ENCODE measurements at places on chromosomes 1 and 21.

GRCh38 chr1:201557572-201557958 lies 18.6 kb downstream of the NAV1 start:
- DNase-seq = no peak

DNA sequence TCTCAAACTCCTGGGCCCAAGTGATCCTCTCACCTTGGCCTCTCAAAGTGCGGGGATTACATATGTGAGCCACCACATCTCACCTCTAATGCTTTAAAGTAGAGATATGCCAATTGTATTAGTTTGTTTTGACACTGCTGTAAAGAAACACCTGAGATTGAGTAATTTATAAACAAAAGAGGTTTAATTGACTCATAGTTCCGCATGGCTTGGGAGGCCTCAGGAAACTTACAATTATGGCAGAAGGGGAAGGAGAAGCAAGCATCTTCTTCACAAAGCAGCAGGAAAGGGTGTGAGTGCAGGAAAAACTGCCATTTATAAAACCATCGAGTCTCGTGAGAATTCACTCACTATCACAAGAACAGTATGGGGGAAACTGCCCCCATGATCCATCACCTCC lies 3.5 kb upstream of the MYCL start:
- DNase-seq = no peak

DNA sequence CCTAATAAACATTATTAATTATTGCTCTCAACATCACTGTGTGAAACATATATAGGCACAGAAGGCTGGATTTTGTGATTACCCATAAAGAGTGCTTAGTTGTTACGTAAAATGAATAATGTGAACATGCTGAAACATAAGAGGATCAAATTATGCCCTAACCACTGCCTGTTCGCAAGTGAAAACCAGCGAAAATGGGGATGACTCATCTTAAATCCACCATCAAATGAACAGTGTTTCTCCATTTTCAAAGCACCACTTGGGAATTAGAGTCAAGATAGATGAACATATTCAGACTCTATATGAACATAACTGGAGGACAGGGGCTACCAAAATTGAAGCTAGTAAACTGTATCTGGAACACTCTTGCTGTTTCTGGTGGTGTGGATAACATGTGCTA lies 386.2 kb downstream of the HHIPL2 start:
- no peak for DNase-seq

DNA sequence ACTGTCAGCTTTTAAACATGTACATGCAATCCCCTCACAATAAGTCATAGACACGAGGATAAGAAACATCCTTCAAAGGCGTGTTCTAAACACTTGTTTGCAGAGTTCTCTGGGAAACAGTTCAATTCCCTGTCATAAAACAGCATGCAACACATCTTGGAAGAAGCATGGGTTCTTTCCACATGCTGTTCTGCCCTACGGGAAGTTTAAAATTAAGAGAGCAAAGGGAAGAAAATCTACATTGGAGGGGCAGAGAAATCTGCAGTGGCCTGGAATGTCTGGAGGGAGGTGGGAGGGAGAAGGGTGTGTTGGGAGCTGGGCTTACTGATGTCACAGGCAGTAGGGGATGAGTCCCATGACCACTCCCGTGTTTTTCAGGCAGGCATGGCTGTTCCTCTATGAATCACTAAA lies 98.3 kb upstream of the SLC2A1 start:
- no peak for DNase-seq

- no peak for DNase-seq
Observed at GRCh38 chr1:15680561-15681348, 3.4 kb upstream of the PLEKHM2 start.

DNA sequence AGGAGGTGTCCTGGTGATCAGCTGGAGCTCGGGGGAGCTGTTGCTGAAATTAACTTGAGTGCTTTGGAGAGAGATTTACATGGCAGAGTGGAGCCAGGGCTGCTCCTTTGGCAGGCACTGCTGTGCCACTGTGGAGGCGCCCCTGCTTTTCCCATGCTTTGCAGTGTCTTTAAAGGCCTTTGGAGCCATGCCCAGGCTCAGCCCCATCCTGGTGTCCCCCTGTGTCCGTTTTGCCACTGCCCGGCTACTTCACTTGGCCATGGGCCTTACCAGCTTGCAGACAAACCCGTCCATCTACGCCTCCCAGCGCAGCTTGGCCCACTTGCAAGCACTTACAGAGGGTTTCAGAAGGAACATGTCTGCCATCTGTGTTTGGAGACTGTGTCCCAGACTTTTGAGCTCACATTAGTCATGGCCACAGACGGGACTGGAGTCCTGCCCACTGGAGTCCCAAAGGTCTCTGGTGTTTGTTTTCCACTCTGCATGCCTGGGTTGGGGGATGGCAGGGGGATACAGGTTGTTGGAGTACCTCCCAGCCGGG lies 18.2 kb upstream of the LAMTOR5 start:
- no peak for DNase-seq

GRCh38 chr1:42433369-42433768 lies 22.5 kb downstream of the ZMYND12 start:
- no peak for DNase-seq

- DNase-seq = no peak
Observed at GRCh38 chr1:32609180-32609579, 41.2 kb downstream of the ZBTB8OS start.

GRCh38 chr1:206774093-206774492 lies 1.8 kb upstream of the IL10 start:
- peak; percentile 55 for DNase-seq

DNA sequence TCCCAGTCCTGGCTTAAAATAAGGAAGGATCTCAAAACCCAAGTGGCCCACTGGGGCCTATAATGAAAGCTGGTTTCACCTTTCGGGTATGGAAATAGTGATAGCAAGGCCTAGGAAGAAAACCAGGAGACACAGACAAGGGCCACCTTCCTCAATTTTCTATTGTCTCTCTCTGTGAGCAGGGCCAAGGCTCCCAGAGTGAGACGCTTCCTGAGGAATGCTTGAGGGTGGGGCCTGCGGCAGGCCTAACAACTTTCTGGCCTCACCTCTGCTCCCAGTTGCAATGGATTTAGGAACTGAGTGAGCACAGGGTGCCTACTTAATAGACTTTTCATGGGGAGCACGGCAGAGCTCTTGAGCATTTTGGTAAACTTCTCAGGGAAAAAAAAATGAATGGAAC lies 300.9 kb downstream of the ASTN1 start:
- DNase-seq = no peak

GRCh38 chr1:80384083-80384830 lies 1377.7 kb upstream of the ADGRL4 start:
- DNase-seq = no peak

- no peak for DNase-seq
Observed at GRCh38 chr1:201503397-201504176, 3.3 kb downstream of the CSRP1 start.

DNA sequence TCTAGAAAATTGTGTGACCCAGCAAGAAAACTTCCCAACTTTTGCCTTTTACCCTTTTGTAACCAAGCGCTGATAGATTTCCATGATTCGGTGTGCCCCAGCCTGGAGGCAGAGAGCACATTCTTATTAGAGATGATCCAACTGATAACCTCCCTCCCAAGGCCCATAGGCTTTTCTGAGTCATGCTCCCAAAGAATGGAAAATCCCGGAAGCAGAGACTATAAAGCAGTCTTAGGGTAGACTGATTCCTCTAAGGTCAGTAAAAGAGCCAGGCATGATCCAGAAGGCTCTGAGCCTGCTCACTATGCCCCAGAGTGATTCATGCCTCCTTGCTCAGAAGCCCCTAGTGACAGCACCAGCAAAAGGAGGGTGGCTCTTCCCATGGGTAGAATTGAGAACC lies 4.3 kb downstream of the CAMK1G start:
- DNase-seq = no peak

DNA sequence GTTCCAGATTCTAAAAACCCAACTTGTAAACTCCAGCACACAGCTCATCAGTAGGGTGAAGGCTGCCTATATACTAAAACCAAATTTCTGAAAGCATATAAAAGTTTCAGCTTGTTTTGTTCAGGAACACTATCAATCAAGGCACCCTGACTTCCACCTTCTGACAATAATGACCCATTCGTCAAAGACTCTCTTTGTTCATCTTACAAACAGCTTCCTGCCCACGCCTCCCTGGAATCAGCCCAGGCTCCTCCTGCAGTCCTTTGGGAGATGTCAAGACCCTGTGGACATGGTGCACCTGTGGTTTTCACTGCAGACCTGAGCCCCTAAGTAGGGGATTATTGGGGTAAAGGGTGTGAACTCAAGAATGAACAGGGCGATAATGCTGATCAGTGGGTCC lies 178.9 kb upstream of the CAMK1G start:
- no peak for DNase-seq

- no peak for DNase-seq
Observed at GRCh38 chr1:196193896-196194559, 414.2 kb downstream of the KCNT2 start.

GRCh38 chr1:206721454-206721853 lies 36.7 kb downstream of the MAPKAPK2 start:
- no peak for DNase-seq

DNA sequence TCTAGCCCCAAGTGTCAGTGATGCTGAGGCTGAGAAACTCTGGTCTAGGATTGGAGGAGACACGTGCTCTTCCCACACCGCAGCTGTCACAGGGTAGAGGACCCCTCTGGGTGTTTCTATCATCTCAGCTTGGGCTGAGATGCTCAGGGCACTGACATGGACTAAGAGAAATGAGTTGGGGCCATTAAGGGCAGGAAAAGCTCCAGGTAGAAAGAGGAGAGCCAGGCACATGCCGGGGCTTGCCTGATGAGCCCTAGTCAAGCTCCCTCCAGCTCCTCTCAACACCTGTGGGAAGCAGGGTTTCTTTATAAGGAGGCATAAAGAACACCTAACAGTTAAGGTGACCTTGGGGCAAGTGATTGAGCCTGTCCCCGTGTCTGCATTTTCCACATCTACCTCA lies 17.3 kb downstream of the ABCA4 start:
- DNase-seq = no peak

- DNase-seq = no peak
Observed at GRCh38 chr21:17554679-17555465, 42.0 kb downstream of the CXADR start.

DNA sequence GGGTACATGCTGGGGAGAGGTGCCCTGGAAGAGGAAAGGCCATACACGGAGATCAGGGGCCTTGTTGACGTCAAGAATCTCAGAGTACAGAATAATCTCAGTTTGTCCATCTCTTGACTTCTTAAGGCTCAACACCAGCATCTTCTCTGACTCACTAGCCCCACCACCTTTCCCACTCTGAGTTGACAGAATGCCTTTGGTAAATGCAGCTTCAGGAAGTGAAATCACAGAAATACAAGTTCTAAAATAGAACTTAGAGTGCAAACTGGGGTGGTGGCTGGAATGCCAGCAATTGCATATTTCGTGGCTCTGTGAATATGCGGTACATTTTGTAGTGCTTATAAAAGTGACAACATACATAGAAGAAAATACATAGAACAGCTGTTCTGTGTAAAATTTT lies 1.6 kb downstream of the COG2 start:
- no peak for DNase-seq

- DNase-seq = no peak
Observed at GRCh38 chr1:27144049-27144748, 10.7 kb downstream of the SLC9A1 start.

DNA sequence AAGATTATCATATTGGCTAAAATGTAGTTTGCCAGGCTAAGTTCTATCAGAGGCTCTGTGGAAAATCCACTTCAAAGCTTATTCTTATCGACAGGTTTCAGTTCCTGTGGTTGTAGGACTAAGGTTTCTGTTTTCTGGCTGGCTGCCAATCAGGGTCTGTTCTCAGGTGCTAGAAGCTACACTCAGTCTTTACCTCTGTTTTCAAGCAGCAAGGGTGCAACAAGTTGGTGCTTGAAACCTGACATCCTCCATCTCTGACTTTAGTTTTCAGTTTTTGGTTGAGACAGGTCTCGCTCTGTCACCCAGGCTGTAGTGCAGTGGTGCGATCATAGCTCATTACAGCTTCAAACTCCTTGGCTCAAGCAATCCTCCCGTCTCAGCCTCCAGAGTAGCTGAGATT lies 15.3 kb upstream of the TMCO2 start:
- no peak for DNase-seq

GRCh38 chr21:25752416-25752815 lies 17.6 kb downstream of the GABPA start:
- no peak for DNase-seq

DNA sequence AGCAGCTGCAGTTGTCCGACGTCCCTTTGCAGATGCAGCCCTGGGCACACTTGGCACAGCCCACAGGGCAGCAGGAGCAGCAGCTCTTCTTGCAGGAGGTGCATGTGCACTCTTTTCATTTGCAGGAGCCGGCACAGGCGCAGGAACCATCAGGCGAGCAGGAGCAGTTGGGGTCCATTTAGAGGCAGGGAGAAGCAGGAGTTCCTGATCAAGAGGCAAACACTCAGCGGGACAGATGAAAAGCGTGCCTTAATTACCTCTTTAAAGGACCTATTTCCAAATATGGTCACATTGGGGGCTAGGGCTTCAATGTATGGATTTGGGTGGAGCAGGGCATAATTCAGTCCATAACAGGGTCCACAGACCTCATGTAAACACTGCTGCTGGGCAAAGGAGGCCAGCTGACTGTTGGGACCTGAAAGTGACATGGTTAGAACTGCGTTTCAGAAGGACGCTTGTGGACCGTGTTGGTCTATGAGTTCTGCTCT lies 4.3 kb upstream of the CPLANE2 start:
- DNase-seq = no peak
